ENCODE measurements at places on chromosomes 1 and 21.

- DNase-seq: no peak
Measured at GRCh38 chr1:200310824-200311223, 99.0 kb downstream of the ZNF281 start.

DNA sequence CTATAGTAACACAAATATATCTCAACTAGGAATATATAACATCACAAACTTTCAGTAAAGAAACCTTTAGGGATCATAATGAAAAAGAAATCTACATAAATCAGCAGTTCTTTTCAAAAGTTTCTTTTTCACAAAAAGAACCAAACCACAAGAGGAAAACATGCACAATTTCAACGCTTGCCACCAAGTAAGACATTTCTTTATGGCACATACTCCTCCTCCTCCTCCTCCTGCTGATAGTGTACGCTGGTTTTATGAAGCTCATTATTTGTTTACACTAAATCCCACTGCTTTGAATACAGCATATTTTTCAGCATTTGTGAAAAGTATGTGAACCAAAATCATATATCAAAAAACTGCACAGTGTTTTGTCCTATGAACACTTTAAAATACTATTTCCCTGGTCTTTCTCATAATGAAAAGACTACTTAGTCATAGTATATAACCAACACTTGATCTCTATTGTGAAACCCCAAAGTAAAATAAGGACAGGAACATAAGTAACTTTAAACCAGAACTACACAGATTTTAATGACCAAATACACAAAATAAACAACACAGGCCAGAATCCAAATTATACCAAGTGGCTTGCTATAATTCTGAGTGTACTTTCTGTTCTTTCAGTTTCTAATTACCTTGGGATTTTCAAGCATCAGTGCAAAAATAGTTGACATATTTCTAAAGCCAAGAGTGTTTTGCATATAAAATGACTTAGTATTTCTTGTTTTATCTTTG lies 184.2 kb downstream of the EIF4G3 start:
- DNase-seq: no peak

DNA sequence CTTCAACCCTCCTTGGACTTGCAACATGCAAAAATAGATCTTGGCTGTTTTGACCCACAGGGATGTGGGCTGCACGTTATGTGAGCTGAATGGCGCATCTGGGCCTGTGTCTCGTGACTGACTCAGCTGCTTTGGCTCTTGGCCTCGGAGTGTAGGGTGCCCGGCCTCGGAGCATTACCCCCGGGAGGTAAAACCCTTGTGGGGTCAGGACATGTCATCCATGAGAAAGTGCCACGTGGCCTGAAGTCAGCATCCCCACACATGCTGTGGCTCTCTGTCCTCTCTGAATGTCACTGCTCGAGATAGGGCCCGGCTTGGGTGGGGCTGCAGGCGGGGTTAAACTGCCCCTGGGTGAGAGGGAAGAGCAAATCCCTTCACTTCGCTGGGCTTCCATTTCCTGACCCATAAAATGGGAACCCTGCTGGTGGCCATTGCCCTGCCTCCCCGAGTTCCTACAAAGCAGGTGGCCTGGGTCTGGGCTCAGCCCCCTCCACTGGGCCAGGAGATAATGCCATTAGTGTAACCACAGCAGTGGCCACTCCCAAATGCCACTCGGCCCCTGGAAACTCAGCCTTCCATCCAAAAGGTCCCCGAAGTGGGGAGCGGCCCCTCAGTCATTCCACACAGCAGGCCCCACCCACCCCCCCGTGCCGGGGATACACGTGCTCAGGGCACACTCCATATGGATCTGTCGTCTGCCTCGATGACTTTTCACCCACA lies 22.8 kb upstream of the TSPEAR start:
- no peak for DNase-seq

- no peak for DNase-seq
Measured at GRCh38 chr1:108824051-108824450, 32.8 kb downstream of the AKNAD1 start.

GRCh38 chr1:42370876-42371549 lies 9.6 kb upstream of the RIMKLA start:
- no peak for DNase-seq

GRCh38 chr21:22679207-22679606 lies 1681.0 kb downstream of the NCAM2 start:
- DNase-seq: no peak

DNA sequence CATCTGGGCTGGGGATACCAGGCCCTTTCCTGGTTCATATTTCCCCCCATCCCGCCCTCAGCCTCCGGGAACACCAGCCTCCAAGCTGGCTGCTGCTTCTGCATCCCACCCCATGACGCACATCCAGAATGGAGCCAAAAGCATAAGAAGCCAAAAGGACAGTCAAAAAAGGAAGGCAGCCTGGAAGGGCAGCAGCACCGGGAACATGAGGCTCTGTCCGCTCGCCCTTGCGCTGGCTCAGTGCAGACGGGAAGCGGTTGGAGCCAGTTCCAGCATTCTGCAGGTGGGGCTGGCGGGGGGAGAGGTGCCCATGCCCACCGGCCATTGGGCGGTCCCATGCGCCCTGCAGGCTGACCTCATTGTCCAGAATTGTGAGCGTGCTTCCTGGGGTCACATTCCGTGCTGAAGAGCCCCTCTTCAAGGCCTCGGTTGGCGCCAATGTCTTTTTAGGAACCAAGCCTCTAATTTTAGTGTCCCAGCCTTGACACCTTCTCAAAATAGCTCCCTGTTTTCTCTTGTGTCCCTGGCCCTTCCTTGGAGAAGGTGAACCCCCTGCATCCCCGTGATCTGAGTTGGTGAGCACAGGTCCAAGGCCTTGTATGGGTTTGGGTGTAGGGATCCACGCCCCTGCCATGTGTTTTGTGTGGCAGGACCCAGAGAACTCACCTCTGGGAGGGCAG lies 28.4 kb upstream of the NPPB start:
- no peak for DNase-seq

DNA sequence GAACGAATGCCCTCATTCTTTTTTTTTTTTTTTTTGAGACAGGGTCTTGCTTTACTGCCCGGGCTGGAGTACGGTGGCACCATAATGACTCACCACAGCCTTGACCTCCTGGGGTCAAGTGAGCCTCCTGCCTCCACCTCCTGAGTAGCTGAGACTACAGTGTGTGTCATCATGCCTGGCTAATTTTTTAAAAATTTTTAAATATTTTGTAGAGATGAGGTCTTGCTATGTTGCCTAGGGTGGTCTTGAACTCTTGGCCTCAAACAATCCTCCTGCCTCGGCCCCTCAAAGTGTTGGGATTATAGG lies 69.4 kb downstream of the ALG14 start:
- no peak for DNase-seq

DNA sequence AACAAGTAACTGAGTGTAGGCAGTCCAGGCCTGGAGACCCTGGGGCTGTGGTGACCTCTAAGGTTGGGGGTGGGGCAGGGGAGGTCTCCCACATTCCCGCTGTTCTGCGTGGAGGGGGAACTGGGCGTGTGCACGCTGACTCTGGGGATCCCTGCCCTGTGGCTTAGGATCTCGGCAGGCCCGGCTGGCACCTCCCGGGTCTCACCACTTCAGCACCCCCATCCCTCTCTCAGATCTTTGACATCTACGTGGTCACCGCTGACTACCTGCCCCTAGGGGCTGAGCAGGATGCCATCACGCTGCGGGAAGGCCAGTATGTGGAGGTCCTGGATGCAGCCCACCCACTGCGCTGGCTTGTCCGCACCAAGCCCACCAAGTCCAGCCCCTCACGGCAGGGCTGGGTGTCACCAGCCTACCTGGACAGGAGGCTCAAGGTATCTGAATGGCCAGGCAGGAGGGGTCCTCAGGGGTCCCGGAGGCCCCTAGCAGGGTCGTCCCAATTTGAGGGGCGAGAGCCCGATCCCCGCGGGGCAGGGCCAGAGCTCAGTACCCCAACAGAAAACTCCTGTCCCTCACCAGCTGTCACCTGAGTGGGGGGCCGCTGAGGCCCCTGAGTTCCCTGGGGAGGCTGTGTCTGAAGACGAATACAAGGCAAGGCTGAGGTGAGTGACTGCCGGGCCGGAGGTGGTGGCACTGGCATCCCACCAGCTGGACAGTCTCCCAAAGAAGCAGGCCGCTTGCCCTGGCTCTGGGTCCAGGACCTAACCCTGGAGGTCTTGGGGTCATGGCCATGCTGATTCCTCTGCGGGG lies 68.7 kb downstream of the TRIM11 start:
- no peak for DNase-seq

DNA sequence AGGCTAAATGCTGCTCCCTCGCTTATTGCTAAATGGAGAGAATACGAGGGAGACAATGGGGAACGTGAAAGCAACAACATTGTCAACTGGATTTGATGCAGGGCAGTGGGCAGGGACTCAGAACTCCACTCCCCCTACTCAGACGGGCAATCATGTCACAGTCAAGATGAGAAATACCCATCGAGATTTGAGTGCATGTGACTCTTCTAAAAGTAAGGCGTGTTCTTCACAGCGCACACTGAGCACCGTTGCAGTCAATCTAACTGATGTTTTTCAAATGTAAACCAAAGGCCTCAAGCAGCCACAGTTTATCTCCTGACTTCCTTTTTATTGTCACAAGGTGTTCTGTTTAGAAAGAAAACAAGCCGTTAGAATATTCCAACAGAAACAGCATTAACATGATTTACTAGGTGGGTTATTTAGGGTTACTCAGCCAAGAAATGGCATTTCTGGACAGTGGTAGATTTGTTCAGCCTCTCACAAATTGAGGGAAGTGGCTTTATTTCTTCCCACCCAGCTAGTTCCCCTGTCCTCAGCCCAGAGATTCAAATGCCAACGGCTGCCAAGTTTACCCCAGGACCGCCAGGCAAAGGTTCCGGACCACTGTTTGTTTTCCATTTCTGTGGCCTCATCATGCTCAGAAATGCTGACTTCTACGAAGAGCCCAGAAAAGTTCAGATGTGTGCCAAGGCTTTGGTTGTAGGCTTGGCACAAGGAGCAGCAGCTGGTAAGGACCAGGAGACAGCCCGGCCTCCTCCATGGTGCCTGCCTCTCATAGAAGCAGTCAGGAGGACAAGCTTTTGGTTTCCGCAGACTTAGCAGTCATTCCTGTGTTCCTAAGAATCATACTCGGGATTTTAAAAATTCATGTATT lies 171.4 kb downstream of the KIF26B start:
- DNase-seq: no peak

Measured in CD4-positive, alpha-beta T cell treated with Interleukin-4 for 1 hour (primary cell).